Liver (tissue), 10 donors: ENCODE measurements at places on chromosomes 5 and 9.
A peak's percentile ranks its signal among the peaks of the same experiment; 100 is the strongest.

- DNase-seq, result no peak
Measured at GRCh38 chr5:16378762-16379161, 86.8 kb downstream of the ZNF622 start.

DNA sequence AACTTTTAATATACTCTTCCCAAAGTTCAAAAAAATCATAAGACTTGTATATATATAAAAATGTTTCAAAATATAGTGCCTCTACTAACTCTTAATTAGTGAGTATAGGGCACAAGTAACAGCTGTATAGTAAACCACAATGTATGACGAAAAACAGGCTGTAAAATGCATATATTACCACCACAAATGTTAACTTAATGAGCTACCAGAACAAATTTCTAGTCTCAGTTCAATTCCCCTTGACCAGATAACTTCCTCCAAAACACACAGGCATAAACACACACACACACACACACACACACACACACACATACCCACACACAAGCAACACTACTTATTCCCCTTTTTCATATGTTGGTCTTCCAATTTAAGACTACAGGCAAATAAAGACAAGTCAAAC lies 78.8 kb downstream of the FBXL17 start:
- DNase-seq, result no peak

DNA sequence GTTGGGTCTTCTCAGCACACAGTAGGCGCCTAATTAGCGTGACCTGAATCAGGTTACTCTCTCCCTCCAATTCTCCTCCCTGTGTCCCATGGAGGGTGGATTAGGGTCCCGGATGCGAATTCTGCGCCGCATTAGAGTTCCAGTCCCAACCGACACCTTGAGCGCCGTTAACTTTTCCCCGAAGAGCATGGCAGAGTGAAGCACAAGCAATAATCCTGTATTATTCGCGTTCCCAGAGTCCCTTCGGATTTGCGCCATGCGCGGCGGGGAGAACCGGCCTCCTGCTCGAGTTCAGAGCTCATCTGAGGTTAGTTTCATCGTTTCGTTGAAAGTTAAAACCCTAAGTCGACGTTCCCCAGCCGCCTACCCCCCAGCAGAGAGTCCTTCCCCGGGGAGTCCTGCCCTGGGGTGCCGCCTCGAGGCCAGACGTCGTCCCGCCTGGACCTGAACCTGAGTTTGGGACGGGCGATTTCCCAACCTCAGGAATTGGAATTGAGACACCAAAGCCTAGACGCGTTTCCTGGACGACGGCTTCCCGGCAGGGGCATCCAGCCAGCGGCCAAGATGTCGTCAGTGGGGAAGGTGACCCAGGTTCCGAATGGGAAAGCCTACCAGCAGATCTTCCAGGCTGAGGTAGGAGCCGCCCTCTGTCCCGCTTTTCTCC lies at the start of gene CCDC180:
Gene CCDC180 (plus strand): TSS at position 160 of the 664 bp plus-strand sequence. CDS start 405 bp downstream, at position 565.
- no peak for DNase-seq

- no peak for DNase-seq
Measured at GRCh38 chr5:60248901-60249300, 355.4 kb upstream of the PDE4D start.

- DNase-seq, result peak; percentile 37
Measured at GRCh38 chr5:132962429-132963021, 909 bp downstream of the AFF4 start.

- DNase-seq, result no peak
Measured at GRCh38 chr9:125755340-125755739, 8.2 kb downstream of the PBX3 start.

DNA sequence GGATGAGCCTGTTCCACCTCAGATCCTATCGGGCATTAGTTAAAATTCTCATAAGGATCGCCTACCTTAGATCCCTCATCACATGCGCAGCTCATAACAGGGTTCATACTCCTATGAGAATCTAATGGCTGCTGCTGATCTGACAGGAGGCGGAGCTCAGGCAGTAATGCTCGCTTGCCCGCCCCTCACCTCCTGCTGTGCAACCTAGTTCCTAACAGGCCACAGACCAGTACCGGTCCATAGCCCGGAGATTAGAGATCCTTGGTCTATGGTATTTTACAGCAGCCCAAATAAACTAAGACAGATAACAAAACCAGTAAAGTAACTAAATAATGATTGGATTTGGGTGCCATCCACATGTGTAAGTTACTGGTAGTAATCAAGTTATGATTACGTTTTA lies 17.5 kb downstream of the GOLPH3 start:
- DNase-seq, result no peak

DNA sequence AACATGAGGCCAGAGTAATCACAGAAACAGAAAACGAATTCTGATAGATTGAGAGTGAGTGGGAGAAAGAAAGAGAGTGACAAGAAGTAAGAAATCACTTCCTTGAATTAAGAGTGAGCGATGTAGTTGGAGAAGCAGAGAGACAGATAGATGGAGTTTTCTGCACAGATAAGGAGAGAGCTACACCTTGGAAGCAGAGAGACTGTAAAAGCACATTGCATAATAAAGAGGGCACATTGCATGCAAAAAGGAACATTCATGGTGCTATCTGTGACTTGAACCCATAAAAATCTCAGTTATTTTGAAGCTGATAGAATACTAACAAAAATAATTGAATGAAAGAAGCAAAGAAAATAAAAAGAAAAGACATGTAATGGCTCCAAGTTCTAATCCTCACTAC lies 943.8 kb downstream of the NR2F1-AS1 start:
- no peak for DNase-seq

DNA sequence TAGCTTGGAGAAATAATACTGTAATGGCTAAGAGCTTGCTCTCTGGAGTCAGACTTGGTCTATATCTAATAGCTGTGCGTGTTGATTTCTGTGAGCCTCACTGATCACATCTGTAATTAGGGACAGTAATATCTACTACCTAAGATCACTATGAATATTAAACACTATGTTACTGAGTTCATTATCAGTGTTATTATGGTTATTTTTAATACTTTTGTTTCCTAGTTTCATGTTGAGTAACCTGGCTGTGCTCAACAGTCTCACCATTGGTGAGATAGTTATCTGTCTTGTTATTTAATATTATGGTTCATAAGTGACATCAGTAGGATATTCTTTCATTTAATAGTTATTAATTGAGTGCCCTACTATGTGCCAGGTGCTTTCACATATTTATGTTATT lies 22.4 kb upstream of the CAVIN4 start:
- DNase-seq, result no peak

- DNase-seq, result no peak
Measured at GRCh38 chr5:78610636-78611035, 37.9 kb downstream of the LHFPL2 start.

DNA sequence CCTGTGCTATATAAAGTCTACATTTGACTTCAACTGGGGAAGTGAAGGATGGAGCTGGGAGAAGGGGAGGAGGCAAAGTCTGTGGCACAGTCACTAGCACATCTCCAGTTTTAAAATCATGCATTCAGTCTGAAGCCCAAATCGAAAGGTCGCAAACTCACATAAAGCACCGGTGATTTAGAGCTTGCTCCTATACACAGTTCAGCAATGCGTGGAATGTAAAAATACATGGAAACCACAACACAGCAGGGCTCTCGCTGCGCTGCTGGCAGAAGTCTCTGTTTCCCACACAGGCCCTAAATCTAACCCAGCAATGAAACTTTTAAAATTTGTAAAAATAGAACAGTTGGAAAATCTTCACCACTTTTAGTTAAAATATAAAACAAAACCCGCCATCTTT lies 68.2 kb downstream of the EBF1 start:
- DNase-seq, result no peak

- no peak for DNase-seq
Measured at GRCh38 chr9:120914396-120914795, 12.2 kb downstream of the TRAF1 start.

DNA sequence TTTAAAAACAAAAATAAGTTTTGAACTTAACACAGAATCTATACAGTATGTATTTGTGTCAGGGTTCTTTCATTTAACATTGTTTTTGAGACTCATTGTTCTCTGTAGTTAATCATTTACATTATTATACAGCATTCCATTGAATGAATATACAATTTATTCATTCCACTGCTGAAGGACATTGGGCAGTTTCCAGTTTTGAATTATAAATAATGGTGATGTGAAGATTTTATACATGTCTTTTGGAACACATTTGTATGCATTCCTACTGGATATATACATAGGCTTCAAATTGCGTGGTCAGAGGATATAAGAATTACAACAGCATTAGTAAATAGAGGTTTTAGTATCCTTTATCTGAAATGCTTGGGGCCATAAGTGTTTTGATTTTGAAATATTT lies 72.0 kb downstream of the CEP120 start:
- DNase-seq, result no peak

- no peak for DNase-seq
Measured at GRCh38 chr5:111197523-111197922, 26.7 kb upstream of the CAMK4 start.

DNA sequence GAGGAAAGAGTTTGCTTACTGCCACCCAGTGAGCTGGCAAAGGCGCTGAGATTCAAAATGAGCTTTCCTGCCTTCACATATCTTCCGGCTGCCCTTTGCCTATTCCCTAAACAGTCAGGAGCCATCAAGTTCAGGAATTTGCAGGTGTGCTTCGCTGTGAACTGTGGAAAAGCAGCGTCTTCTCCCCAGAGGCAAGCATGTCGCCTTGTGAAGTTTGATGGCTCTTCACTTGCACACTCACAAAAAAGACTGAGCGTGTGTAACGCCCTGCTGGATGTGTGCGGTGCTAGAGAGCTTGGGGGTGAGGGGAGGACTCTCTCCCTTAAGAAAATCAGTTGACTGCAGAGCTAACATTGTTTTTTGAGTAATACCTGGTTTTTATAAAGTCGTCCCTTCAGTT lies 288.7 kb downstream of the DOCK8 start:
- DNase-seq, result no peak

- no peak for DNase-seq
Measured at GRCh38 chr9:137141976-137142936, 3.3 kb downstream of the GRIN1 start.

DNA sequence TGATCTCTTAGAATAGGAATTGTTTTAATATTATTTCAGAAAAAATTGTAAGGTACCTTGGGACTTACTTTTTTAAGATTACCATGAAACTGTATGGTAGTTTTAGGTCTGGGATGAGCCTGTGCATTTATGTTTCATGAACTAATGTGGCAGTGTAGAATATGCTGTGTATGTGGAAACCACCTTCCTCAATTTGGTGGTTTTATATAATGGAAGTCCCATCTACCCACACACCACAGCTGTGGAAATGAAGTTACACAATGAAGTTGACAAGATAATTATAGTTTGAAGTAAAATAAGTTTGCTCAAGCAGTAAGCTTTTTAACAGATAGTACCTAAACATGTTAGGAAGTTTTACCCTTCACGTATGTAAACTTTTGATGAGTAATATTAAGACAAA lies 24.4 kb downstream of the WDR36 start:
- DNase-seq, result no peak
